ENCODE measurements at places on chromosomes 6 and 20. TPM values are rescaled to one million over a fixed set of nuclear protein-coding genes. Genes with fewer than 3 reads are reported as not detected.

The B3GAT2 gene
- not detected for polyA plus RNA-seq

DNA sequence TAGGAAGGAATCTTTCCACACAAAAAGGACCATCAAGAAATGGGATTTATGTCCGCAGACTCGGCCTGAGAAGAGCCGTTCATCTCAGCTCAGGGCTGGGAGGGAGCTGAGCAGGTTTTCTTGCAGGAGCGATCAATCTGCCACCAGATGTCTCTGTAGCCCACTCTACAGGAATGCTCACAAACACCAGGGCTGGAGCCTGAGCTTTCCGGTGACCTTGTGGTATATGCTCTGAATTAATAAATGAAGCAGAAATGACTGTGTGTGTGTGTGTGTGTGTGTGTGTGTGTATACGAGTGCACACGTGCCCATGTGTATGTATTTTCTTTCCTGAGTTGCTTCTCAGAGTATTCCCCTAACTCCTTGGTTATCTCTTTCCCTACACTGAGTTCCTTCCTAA is 12.0 kb downstream of the CD83 start:
- H3K36me3 ChIP-seq = no peaks in the 10 kb centered on the region
- no peaks in the 10 kb centered on the region for H3K27me3 ChIP-seq
- peaks cover 4% of the 10 kb centered on the region for H3K4me1 ChIP-seq
- DNase-seq = peak; percentile 61

- H3K27ac ChIP-seq = no peak overlapping the region
- H3K4me1 ChIP-seq = no peaks in the 10 kb centered on the region
- H3K27me3 ChIP-seq = no peaks in the 10 kb centered on the region
- H3K4me3 ChIP-seq = no peak overlapping the region
These were observed 272.9 kb upstream of the FERMT1 start for GRCh38 chr20:6395695-6396094.

DNA sequence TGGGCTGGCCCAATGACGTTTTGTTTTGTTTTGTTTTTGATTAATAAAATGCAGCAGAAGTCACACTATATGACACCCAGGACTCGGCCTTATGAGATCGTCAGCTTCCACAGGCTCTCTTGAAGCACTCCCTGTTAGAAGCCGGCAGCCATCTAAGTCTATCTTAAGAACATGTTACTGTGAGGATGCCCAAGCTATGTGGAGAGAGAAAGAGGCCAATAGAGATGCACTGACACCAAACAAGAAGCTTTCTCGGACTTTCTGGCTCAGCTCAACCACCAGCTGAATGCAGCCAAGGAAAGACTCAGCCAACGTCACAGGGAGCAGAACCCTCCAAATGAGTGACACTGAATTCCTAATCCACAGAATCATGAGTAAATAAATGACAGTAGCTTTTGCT is 14.0 kb downstream of the SGK1 start:
- no peaks in the 10 kb centered on the region for H3K36me3 ChIP-seq
- H3K27me3 ChIP-seq = no peaks in the 10 kb centered on the region
- H3K27ac ChIP-seq = no peak overlapping the region
- no peaks in the 10 kb centered on the region for H3K4me1 ChIP-seq
- DNase-seq = no peak

DNA sequence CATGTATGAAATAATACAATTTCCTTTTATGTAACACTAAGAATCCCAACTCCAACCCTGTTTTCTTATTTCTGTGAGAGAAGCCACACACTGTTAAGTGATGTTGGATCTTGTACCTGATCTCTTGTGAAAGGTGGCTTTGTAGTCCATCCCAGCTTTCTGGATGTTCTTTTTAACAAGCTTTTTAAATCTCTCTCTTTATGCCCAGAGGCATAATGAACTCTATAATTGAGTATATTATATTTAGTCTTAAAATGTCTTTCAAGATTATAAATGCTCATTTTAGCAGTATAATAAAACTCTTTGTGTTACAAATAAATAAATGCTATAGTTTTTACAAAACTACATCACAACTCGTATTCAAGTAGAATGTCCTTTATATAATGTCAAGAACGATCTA is 922.1 kb downstream of the EPHA7 start:
- no peak for DNase-seq
- no peaks in the 10 kb centered on the region for H3K27me3 ChIP-seq
- H3K36me3 ChIP-seq = no peaks in the 10 kb centered on the region
- H3K4me3 ChIP-seq = no peak overlapping the region
- no peak overlapping the region for H3K27ac ChIP-seq

DNA sequence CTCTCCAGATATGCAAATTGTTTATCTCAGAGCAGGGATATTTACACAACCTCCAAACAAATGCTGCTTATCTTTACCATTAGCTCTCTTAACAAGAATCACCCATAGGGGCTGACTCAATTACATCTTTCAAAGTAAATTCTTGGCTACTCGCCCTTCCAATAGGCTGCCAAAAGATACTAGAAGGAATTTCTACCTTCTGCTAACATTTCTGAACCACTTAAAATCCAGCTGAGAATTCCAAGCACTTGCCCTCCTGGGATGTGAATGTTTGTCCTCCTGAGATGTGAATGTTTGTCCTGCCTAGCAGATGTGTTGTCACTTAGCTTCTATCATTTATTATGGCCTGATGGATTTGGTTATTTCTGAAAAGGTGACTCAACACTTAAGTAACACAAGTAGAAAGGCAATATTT is 388.0 kb downstream of the GJA1 start:
- H3K27me3 ChIP-seq = no peaks in the 10 kb centered on the region
- no peak overlapping the region for H3K27ac ChIP-seq
- H3K4me3 ChIP-seq = no peak overlapping the region
- H3K36me3 ChIP-seq = no peaks in the 10 kb centered on the region
- DNase-seq = no peak
- no peaks in the 10 kb centered on the region for H3K4me1 ChIP-seq

DNA sequence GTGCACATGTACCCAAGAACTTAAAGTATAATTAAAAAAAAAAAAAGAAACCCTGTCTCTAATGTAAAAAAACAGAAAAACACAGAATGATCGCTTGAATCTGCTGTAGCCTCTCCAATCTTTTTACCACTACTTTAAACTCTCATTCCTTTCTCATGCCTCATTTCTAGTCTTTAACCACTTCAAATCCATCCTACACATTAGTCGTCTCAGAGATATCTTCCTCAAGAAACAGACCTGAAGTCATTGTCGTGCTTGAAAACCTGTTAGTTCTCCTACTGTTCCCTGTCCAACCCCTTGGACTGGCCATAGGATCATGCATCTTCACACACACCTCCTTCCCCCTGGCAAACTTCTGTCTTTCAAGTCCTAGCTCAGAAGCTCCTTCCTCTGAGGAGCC is 112.1 kb upstream of the BCLAF1 start:
- no peaks in the 10 kb centered on the region for H3K36me3 ChIP-seq
- no peak overlapping the region for H3K4me3 ChIP-seq
- no peak for DNase-seq
- peak overlapping the region; percentile 63 for H3K27ac ChIP-seq
- no peaks in the 10 kb centered on the region for H3K27me3 ChIP-seq

GRCh38 chr6:79833964-79834284 is 113.4 kb downstream of the ELOVL4 start:
- no peak for DNase-seq
- no peaks in the 10 kb centered on the region for H3K36me3 ChIP-seq
- no peak overlapping the region for H3K4me3 ChIP-seq
- no peak overlapping the region for H3K27ac ChIP-seq

The DHX16 gene
- polyA plus RNA-seq = 47.9 TPM

- H3K27ac ChIP-seq = no peak overlapping the region
- H3K4me3 ChIP-seq = no peak overlapping the region
These were observed 49.4 kb downstream of the KAT14 start for GRCh38 chr20:18187020-18187419.

The ITPR3 gene
- 23.7 TPM for polyA plus RNA-seq

DNA sequence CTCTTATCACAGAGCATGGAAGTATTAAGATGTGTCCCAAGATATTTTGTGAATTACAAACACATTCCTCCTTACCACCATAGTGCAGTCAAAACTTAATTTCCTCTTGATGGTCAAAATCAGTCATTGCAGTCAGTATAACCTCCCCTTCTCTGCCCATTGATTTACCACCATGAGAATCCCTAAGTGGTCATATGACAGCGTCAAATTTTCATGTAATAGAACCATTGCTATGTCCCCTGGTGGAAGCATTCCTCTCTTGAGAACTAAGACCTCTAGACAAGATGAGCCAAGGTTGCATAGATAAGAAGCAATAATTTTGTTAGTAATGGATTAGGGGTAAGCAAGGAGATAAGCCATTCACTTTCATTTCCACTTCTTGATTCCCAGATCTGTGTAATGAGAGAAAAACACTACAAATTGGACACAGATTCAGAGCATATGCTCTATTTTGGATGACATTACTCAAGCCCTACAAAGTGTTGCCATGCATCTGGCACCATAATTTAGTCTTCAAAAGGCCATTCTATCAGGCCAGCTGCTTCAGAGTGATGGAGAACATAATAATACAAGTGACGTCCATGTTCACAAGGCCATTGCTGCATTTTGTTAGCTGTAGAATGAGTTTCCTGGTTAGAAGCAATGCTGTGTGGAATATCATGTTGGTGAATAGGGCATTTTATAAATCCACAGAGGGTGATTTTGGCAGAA is 49.6 kb upstream of the PDE7B start:
- H3K27me3 ChIP-seq = no peaks in the 10 kb centered on the region
- no peaks in the 10 kb centered on the region for H3K36me3 ChIP-seq
- DNase-seq = no peak
- no peaks in the 10 kb centered on the region for H3K4me1 ChIP-seq
- H3K27ac ChIP-seq = no peak overlapping the region

DNA sequence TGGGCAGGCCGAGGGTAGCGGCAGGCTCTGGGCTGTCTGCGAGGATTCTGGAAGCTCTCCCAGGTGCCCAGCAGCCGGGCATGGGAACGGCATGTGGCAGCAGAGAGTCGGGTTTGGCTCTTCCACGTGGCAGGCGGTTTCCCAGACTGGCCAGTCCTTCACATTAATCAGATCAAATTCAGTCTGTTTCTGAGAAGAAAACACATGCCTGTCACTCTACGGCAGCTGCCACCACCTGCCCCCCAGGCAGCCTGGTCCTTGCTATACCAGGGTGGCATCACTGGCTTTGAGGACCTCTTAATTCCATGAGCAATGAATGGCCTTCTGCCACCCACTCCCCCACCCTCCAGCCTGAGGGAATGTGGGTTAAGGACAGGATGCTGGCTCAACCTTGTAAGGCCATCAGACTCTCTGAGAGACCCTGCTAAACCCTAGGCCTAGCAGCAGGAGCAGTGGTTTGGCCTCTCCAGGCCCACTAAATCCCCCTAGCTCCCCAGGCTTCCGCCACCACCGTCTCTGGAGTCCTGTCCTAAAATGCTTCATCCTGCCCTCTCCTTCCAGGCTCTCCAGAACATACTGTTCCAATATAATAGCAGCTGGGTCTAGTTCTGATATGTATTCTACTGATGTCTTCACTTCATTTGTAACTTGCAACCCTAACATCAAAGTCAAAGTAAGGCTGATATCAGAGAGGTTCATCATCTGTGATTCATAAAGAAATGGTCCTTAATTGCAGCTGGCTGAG is 47.8 kb downstream of the PLCG1 start:
- H3K36me3 ChIP-seq = no peaks in the 10 kb centered on the region
- no peaks in the 10 kb centered on the region for H3K4me1 ChIP-seq
- H3K27me3 ChIP-seq = no peaks in the 10 kb centered on the region
- H3K27ac ChIP-seq = no peak overlapping the region
- H3K4me3 ChIP-seq = no peak overlapping the region

GRCh38 chr20:41406353-41406752 is 39.7 kb upstream of the EMILIN3 start:
- peaks cover 4% of the 10 kb centered on the region for H3K4me1 ChIP-seq
- H3K36me3 ChIP-seq = peaks cover 56% of the 10 kb centered on the region
- H3K27me3 ChIP-seq = no peaks in the 10 kb centered on the region
- no peak overlapping the region for H3K27ac ChIP-seq
- H3K4me3 ChIP-seq = no peak overlapping the region

GRCh38 chr6:45651301-45651700 is 273.6 kb upstream of the SUPT3H start:
- H3K4me1 ChIP-seq = no peaks in the 10 kb centered on the region
- no peaks in the 10 kb centered on the region for H3K36me3 ChIP-seq
- peaks cover 25% of the 10 kb centered on the region for H3K27me3 ChIP-seq
- no peak overlapping the region for H3K27ac ChIP-seq
- H3K4me3 ChIP-seq = no peak overlapping the region
- no peak for DNase-seq

The PEDS1 gene
- polyA plus RNA-seq = 24.2 TPM

The SCRT2 gene
- polyA plus RNA-seq = 0.34 TPM

GRCh38 chr20:45878076-45878761 is 2.8 kb upstream of the ZSWIM1 start:
- DNase-seq = peak; percentile 56
- H3K27ac ChIP-seq = peak overlapping the region; percentile 18
- H3K36me3 ChIP-seq = peaks cover 12% of the 10 kb centered on the region
- H3K4me3 ChIP-seq = no peak overlapping the region
- peaks cover 24% of the 10 kb centered on the region for H3K4me1 ChIP-seq
- no peaks in the 10 kb centered on the region for H3K27me3 ChIP-seq

The TXLNB gene
- polyA plus RNA-seq = not detected

- H3K27me3 ChIP-seq = peaks cover 53% of the 10 kb centered on the region
- no peak overlapping the region for H3K27ac ChIP-seq
- H3K4me3 ChIP-seq = no peak overlapping the region
- no peaks in the 10 kb centered on the region for H3K4me1 ChIP-seq
- no peak for DNase-seq
These were observed 306.7 kb downstream of the CDH4 start for GRCh38 chr20:61558726-61559125.

The IMPG1 gene
- polyA plus RNA-seq = not detected

GRCh38 chr6:77466055-77466450 is 2.8 kb upstream of the HTR1B start:
- H3K27me3 ChIP-seq = no peaks in the 10 kb centered on the region
- H3K4me3 ChIP-seq = no peak overlapping the region
- DNase-seq = no peak
- H3K4me1 ChIP-seq = no peaks in the 10 kb centered on the region

DNA sequence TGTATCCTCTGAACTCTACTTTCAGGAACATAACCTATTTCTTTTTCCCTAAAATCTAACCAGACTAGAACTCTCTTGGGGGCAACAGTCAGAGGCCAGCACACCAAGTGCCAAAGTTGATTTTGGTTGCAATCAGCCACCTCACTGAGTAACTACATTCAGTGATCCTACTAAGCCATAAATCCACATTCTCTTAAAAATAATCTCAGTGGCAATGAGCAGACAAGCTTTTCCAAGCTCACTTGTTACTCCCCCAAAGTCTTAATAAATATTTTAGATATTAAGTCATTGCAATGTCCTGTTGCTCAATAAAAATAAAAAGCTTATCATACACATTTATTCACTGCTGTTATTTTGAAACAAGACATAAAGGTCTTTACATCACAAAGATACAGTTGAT is 9.8 kb downstream of the RGS17 start:
- no peaks in the 10 kb centered on the region for H3K4me1 ChIP-seq
- H3K27me3 ChIP-seq = no peaks in the 10 kb centered on the region
- H3K36me3 ChIP-seq = no peaks in the 10 kb centered on the region

The PRR18 gene
- polyA plus RNA-seq = not detected

GRCh38 chr6:89066940-89067646 is 13.5 kb upstream of the PNRC1 start:
- no peak overlapping the region for H3K4me3 ChIP-seq
- H3K27ac ChIP-seq = no peak overlapping the region
- peaks cover 7% of the 10 kb centered on the region for H3K4me1 ChIP-seq
- H3K36me3 ChIP-seq = no peaks in the 10 kb centered on the region
- H3K27me3 ChIP-seq = no peaks in the 10 kb centered on the region
- DNase-seq = no peak

- H3K4me3 ChIP-seq = no peak overlapping the region
- H3K27me3 ChIP-seq = peaks cover 36% of the 10 kb centered on the region
- no peaks in the 10 kb centered on the region for H3K36me3 ChIP-seq
These were observed 22.0 kb upstream of the TAF4 start for GRCh38 chr20:62087632-62088031.

Measured in K562 (cell line).